SHP77 treated with DMSO at 0.1 percent for 48 hours (cell line): ENCODE measurements at places on chromosomes 5 and 9.

- no peak for DNase-seq
Observed at GRCh38 chr9:117521293-117521692, 106.4 kb upstream of the ASTN2 start.

DNA sequence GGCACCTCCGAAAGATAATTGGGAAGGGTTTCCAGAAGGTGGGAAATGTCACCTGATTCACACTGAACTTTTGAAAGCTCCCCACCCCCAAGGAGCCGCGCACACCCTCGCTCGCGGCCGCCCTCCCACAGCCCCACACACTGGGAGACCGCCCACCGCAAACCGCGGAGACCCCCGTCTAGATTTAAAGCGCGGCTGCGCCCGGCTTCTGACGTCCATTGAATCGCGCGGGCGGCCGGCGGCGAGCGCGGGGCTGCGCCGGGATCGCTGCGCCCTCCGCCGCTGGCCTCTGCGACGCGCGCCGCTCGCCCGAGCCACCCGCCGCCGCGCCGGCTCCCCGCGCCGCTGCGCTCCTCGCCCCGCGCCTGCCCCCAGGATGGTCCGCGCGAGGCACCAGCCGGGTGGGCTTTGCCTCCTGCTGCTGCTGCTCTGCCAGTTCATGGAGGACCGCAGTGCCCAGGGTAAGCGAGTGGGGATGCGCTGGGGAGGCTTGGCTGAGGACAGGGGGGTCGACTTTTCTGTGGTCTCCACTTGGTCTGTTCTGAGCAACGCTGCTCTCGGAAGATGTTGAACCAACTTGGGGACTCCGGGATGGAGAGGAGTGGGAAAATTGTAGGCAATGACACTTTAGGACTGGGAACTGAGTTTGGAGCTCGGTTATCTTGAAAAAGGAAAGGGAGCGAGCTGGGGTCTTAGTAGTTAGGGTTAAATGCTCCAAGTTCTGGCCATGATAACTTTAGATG lies at the start of gene FST:
FST (plus strand) TSS at position 214 of the 743 bp plus-strand sequence; CDS start at position 377, 163 bp downstream.
- DNase-seq: no peak

GRCh38 chr9:129365196-129365595 lies 187.1 kb upstream of the IER5L start:
- DNase-seq: no peak

- no peak for DNase-seq
Observed at GRCh38 chr9:613771-614347, 227.6 kb upstream of the DMRT1 start.

DNA sequence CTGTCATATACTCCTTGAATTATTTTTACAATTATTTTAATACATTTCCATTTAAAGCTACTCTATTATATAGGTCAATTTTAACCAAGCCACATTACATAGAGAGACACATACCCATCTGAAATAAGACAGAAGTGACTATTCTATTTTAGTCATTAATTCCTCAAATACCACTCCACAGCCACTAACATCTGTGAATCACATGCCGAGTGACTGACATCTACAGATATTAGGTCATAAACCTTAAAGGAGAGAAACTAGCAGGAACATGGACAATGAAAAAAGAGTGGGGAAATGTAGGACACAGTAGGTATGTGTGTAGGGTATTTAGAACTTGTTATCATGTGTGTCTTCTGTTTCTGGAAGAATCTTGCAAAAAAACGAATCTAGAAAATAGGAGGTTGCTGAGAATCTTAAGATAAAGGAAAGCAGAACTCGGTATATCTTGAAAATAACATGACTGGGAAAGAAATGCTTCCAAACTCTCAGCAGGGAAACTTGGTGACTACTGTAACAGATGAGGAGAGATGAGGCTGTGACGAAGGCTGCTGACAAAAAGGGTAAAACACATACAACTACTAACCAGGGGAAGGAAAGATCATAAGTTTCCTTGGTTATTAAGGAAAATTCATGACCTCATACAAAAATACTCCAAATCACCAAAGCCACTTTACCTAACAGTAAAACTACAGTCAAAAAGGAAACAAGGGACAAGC lies 84.6 kb downstream of the PLPP1 start:
- no peak for DNase-seq

DNA sequence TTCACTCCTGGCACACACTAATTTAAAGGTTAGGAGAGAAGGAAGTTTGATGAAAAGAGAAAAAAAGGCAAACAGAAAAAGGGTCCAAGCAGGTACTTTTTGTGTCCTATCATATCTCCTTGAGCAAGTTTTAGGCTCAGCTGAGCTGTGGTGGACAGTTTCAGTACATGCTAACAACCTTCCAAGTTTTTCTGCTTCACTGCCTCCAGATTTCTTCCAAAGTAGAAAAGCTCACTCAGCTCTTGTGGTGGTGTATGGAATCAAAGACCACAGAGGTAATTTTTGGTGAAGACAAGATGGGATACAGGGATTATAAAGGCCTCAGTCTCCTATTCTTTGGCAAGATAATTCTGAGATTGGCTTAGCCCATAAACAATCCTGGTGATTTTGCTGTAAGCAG lies 921.8 kb downstream of the NR2F1-AS1 start:
- no peak for DNase-seq

- DNase-seq: no peak
Observed at GRCh38 chr5:150540615-150541396, 32.9 kb downstream of the NDST1 start.

GRCh38 chr5:64298586-64298985 lies 132.9 kb downstream of the RNF180 start:
- no peak for DNase-seq
